Mesendoderm (in vitro differentiated cells): ENCODE measurements at places on chromosomes 5 and 9.

DNA sequence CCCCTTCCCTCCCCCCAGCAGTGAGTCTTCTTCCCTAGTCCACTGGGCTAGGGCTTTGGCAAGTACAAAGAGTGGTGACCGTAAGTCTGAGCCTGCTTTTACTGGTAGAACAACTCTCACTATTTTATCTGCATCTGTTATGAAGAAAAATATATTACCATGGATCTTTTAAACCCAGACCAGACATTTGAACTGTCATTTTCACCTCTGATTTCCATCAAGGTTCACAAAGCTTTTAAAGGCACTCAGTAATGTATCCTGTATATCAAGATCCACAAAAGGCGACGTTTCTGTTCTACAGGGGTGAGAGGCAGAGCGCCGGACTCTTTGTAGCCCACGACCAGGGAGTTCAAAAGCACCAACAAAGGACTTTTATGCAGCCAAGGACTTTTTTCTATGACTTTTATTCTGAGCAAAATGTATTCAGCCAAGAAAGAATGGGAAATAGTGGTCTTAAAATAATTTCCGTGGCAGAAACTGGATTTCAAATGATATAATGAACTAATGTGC is 388.3 kb downstream of the ANXA1 start:
- no peak for DNase-seq

DNA sequence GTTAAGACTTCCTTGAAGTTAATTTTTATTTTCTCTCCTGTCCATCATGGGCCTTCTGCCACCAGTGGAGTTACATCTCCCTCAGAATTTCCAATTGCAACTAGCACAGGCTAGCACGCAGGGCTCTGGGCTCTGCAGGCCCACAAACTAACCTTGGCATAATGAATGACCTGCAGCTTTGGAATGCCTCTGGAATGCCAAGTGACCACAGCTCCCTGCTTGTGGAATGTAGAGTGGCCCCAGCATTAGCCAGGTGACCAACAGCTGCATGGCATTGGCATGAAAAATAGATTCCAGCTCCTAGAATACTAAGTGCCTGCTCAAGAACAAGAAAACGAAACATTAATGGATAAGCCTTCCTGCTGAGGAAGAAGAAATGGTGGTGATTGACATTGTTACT is 726.1 kb downstream of the BRINP1 start:
- peak; percentile 96 for DNase-seq

DNA sequence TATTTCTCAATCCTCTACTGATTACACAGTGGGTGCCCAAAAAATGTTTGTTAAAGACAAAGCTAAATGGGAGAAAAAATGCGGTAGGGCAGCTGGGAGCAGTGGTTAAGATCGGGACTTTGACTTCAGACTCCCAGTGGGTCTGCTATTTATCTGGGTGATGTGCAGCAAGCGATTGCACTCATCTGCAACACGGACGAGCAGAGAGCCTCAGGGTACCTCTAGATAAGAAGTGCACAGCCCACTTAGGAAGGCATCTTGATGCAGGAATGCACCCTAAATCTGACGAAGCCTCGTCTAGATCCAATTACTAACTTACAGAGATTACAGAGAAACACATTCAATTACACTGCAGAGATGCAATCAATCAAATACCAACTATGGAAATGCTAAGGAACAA is 4.0 kb downstream of the MAPK9 start:
- no peak for DNase-seq

DNA sequence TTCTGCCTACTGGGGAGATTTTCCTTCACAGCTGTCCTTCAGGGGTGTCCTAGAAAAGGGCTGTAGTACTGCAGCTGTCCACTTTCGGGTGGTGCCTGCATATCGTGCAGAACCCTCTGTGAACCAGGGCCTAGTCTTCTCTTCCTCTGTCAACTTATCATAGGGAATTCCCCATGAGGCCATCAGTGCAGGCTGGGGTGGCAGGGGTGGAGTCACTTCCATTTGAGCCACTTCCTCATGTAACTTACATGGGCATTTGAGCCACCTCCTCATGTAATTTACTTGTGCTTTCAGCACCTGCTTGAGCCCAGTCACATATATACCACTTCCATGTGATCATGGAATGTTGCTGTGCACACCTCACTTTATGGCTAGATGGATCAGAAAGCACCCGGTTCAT is 742.0 kb upstream of the RGMB start:
- DNase-seq, result no peak

GRCh38 chr9:121770415-121771273 is 119.2 kb downstream of the DAB2IP start:
- DNase-seq, result no peak

DNA sequence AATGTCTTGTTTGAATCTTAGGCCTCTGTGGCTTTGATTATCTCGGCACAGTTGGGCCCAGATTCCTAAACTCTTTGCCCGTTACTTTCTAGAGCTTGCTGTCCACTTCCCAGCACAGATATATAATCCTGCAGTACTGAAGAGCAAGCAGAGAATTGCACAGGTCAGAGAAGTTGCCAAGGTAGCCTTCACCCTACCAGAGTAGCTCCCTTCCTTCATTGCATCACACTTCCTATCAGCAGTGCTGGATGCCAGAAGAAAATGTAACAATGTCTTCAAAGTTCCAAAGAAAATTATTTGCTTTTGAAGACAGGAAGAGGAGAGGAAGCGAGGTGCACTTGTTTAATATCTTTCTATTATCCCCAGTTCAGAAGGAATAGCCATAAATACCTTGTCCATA is 38.1 kb upstream of the SPATA31D4 start:
- DNase-seq, result no peak

- no peak for DNase-seq
These were observed 286.9 kb upstream of the ATP10B start for GRCh38 chr5:161138751-161139455.

DNA sequence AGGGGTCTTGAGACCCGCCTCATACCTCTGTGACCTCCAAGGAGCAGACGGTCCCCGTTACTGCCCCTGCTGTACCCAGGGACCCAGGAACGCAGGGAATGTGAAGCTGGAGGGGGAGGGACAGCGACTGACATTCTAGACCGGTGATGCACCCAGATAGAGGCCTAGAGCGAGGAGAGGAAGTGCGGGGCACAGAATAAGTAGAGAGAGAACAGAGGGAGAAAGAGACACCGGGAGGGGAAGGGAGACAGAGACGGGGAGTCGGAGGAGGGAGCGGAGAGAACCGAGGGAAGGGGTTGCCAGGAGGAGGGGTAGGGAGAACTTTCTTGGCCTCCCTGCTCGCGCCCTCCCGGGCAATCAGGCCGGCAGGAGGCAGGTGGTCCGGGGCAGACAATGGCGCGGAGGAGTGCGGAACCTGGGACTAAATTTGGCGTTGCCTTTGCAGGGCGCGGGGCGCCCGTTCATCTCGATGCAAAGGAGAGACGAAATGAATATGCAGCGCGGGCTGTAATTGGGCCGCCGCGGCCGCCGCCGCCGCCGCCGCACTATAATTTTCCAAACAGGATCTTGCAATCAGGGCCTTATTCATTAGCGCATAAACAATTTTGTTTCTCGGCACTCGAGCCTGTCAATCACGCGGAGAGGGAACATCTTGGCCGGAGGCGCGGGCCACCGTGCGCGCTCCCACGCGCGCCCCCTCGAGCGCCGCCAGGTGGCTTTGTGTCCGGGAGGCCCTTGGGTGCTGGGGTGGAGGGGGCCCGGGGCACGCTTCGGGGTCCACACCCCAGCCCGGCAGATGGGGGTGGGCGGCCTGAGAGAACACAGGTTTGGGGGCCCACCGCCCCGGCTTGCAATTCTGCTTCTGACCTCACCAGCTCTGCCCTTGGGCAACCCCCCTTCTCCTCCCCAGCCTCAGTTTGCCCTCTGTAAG is 33.0 kb downstream of the NDUFA8 start:
- DNase-seq, result peak; percentile 91

DNA sequence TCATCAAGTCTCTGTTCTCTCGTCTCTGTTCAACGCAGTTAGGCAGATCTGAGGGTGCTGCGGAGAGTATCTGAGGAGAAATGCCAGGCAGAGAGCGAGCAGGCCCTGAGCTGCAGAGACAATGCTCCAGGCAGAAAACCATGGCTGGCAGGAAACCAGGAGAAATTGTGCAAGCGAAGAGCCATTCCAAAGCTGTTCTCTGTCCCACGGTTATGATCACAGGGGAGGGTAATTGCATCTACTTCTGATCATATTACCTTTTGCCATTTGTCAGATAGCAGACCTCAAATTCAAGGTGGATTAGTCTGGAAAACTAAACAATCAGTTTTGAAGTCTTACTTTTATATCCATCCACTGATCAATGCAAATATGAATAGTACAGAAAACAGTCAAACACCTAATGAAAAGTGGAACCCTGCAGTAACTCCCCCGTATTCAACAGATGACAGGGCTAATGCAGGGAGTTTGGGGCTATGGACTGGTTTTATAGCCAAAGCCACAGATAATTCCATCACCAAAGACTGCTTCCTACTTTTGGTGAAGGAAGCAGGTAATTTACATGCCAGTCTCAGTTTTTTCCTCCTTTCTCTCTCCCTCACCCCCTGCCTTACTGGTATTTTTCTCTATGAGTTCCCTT is 228.0 kb downstream of the DCP2 start:
- DNase-seq, result peak; percentile 38

DNA sequence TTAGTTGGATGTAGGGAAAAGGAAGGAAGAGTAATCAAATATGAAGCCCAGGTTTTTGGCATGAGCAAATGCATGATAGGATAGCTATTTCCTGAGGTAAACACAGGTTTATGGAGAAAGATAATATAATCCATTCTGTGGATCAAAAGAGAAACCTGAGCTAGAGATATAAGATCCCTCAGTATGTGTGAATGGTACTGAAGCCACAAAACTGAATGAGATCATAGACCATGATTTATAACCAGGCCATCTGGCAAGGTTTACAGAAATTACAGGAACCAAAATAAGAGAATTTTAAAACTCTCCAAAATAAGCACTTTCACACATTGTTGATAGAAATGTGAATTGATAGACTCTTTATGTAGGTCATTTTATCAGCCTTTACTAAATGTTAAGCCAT is 28.7 kb upstream of the ECM2 start:
- no peak for DNase-seq

GRCh38 chr5:68875351-68875750 is 218.5 kb upstream of the SLC30A5 start:
- DNase-seq, result no peak

DNA sequence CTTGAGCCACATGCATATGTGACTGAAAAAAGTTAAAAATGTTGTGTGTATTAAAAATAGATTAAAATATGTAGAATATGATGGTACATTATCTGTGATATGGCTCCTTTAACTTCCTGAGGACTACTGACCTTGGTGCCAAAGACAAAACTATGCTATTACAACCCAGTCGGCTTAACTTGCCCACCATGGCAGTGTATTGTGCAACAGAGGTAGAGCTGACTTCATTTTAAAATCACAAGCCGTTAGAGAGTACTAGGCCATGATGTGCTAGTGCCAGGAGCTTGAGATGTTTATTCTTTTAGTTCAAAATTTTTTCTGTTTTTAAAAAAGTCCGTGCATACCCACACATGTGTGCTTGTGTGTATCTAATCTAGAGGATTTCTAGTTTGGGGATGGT is 46.3 kb downstream of the NAA35 start:
- no peak for DNase-seq

GRCh38 chr5:141875795-141876627 is 2.2 kb downstream of the PCDH1 start:
- DNase-seq, result peak; percentile 71
